ENCODE measurements at places on chromosomes 6 and 20. TPM values are rescaled to one million over a fixed set of nuclear protein-coding genes. Genes with fewer than 3 reads are reported as not detected.

GRCh38 chr20:2086177-2086979 lies 15.2 kb upstream of the STK35 start:
- H3K4me3 ChIP-seq, result no peak overlapping the region
- H3K4me1 ChIP-seq, result no peaks in the 10 kb centered on the region
- DNase-seq, result no peak
- no peak overlapping the region for H3K27ac ChIP-seq
- peaks cover 22% of the 10 kb centered on the region for H3K27me3 ChIP-seq

- no peak overlapping the region for H3K27ac ChIP-seq
- H3K36me3 ChIP-seq, result peaks cover 2% of the 10 kb centered on the region
- peaks cover 2% of the 10 kb centered on the region for H3K4me1 ChIP-seq
- no peak overlapping the region for H3K4me3 ChIP-seq
These were observed 14.2 kb downstream of the NKX2-2 start for GRCh38 chr20:21499641-21500040.

- no peak for DNase-seq
- H3K36me3 ChIP-seq, result no peaks in the 10 kb centered on the region
- no peaks in the 10 kb centered on the region for H3K27me3 ChIP-seq
- no peak overlapping the region for H3K27ac ChIP-seq
- no peak overlapping the region for H3K4me3 ChIP-seq
These were observed 80.4 kb upstream of the CD93 start for GRCh38 chr20:23166563-23166962.

DNA sequence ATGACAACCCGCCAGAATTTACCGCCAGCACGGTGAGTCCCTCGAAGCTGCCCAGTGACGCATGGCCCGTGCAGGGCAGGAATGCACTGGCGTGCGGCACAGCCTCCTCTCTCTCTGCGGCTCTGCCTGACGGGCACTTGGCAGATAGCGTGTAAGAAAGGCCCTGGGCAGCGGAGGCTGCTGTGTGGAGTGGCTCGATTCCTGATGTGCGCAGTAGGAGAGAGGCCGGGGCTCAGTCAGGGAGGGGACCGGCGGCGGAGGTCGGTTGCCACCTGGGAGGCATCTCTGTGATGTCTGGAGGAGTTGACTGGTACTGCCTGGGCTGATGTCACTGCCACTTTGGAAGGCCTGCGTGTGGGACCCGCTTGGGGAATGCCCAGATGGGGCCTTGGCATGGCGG lies 170.7 kb downstream of the TAF4 start:
- no peaks in the 10 kb centered on the region for H3K36me3 ChIP-seq
- no peaks in the 10 kb centered on the region for H3K4me1 ChIP-seq
- no peak for DNase-seq
- H3K27me3 ChIP-seq, result peaks cover 4% of the 10 kb centered on the region
- H3K27ac ChIP-seq, result no peak overlapping the region

The THEMIS gene
- total RNA-seq, result 22.9 TPM

GRCh38 chr20:44400970-44401769 lies 45.7 kb downstream of the HNF4A start:
- no peak for DNase-seq
- no peaks in the 10 kb centered on the region for H3K36me3 ChIP-seq
- no peaks in the 10 kb centered on the region for H3K4me1 ChIP-seq
- no peak overlapping the region for H3K4me3 ChIP-seq

DNA sequence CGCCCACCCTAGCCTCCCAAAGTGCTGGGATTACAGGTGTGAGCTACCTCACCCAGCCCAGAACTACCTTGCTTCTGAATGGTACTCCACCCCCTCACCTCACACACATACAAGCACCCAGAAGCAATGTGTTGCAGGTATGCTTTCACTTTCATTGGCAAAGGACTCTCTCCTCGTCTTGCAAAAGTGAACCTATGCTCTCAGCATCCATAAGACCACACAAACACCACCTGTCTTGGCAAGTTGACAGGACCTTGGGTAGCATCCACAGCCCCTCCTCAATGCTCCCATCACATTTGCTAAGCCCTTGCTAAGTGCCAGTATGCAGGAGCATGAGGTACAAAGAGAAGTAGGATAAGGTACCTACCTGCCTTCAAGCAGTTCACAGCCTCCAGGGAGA lies 3.7 kb downstream of the KIF13A start:
- no peak for DNase-seq
- no peaks in the 10 kb centered on the region for H3K36me3 ChIP-seq
- H3K27ac ChIP-seq, result no peak overlapping the region
- H3K27me3 ChIP-seq, result peaks cover 51% of the 10 kb centered on the region
- no peak overlapping the region for H3K4me3 ChIP-seq

- H3K27me3 ChIP-seq, result no peaks in the 10 kb centered on the region
- no peak overlapping the region for H3K4me3 ChIP-seq
- H3K36me3 ChIP-seq, result peaks cover 7% of the 10 kb centered on the region
- no peak overlapping the region for H3K27ac ChIP-seq
These were observed 25.9 kb downstream of the LYRM4 start for GRCh38 chr6:5234874-5235273.

DNA sequence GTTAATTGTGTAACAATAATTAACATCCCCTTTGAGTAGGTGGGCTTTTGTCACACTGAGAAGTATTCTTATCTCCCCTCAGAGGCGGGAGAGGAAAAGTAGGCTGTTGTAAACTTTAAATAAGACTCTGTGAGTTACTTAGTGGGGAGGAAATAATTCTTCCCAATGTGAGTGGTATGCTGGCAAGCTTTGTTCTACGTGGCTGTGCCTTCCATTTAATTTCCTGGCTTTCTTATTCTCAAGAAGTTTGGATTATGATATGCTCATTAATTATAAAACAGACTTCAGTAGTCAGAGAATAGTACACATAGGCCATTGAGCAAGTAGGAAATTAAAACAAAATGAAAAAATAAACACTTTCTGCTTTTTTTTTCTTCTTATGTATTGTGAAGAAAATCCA lies 19.1 kb downstream of the ADGRB3 start:
- H3K4me1 ChIP-seq, result no peaks in the 10 kb centered on the region
- no peaks in the 10 kb centered on the region for H3K36me3 ChIP-seq
- no peak for DNase-seq
- H3K4me3 ChIP-seq, result no peak overlapping the region

The CTAGE9 gene
- 0.21 TPM for total RNA-seq

GRCh38 chr6:71015392-71015791 lies 58.5 kb upstream of the B3GAT2 start:
- no peak overlapping the region for H3K27ac ChIP-seq
- H3K4me1 ChIP-seq, result no peaks in the 10 kb centered on the region
- no peak for DNase-seq
- H3K27me3 ChIP-seq, result peaks cover 8% of the 10 kb centered on the region
- H3K36me3 ChIP-seq, result no peaks in the 10 kb centered on the region

- H3K27me3 ChIP-seq, result no peaks in the 10 kb centered on the region
- H3K27ac ChIP-seq, result no peak overlapping the region
- H3K4me1 ChIP-seq, result peaks cover 10% of the 10 kb centered on the region
- H3K36me3 ChIP-seq, result peaks cover 12% of the 10 kb centered on the region
These were observed 200.1 kb downstream of the PREX1 start for GRCh38 chr20:48627737-48628128.

The FKBP1C gene
- 2.0 TPM for total RNA-seq

DNA sequence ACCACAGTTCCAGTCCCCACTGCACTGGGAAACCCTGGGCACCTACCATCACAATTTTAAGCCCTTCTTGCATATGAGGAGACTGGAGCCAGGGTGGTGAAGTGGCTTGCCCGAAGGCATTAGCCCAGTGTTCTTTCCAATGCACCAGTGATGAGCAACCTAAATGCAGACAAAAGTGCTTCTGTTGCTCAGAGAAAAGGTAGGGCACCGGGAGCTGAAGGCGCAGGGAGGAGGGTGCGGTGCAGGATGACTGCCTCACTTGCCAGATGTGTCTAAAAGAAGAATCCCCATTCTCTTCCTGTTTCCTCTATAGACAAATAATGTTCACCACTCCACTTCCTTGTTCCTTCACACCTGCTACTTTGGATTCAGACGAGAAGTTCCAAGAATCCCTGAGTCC lies 86.5 kb downstream of the QRSL1 start:
- no peaks in the 10 kb centered on the region for H3K36me3 ChIP-seq
- H3K27me3 ChIP-seq, result peaks cover 15% of the 10 kb centered on the region
- H3K27ac ChIP-seq, result no peak overlapping the region
- H3K4me3 ChIP-seq, result no peak overlapping the region
- no peak for DNase-seq

The PRL gene
- not detected for total RNA-seq

The EPM2A gene
- total RNA-seq, result 6.7 TPM

DNA sequence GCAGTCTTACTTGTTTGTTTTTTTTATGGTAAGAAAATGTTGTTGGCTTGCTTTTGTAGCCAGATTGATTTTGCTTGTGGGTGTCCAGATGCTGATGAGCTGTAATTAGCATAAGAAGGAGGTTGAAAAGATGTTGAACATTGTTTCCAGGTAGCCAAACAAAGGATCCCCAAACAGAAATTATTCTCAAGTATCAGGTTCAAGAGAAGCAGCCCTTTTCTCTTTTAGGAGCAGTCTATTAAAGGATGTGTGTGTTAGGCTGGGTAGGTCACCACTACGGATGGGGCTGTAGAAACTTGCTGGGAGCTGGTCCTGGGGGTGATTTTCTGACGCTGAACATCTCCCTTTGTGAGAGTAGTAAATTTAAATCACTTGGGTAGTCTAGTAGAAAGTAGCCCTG lies 86.9 kb upstream of the VSTM2L start:
- peaks cover 4% of the 10 kb centered on the region for H3K36me3 ChIP-seq
- H3K4me1 ChIP-seq, result no peaks in the 10 kb centered on the region
- H3K4me3 ChIP-seq, result no peak overlapping the region
- no peak for DNase-seq
- no peaks in the 10 kb centered on the region for H3K27me3 ChIP-seq

GRCh38 chr20:58168843-58169242 lies 59.6 kb downstream of the ANKRD60 start:
- H3K4me1 ChIP-seq, result peaks cover 7% of the 10 kb centered on the region
- no peak overlapping the region for H3K27ac ChIP-seq
- no peak for DNase-seq
- H3K36me3 ChIP-seq, result no peaks in the 10 kb centered on the region

- no peak overlapping the region for H3K4me3 ChIP-seq
- DNase-seq, result no peak
- H3K4me1 ChIP-seq, result peaks cover 26% of the 10 kb centered on the region
- H3K27ac ChIP-seq, result no peak overlapping the region
- peaks cover 9% of the 10 kb centered on the region for H3K27me3 ChIP-seq
These were observed 78.2 kb upstream of the ARID1B start for GRCh38 chr6:156699017-156699421.

DNA sequence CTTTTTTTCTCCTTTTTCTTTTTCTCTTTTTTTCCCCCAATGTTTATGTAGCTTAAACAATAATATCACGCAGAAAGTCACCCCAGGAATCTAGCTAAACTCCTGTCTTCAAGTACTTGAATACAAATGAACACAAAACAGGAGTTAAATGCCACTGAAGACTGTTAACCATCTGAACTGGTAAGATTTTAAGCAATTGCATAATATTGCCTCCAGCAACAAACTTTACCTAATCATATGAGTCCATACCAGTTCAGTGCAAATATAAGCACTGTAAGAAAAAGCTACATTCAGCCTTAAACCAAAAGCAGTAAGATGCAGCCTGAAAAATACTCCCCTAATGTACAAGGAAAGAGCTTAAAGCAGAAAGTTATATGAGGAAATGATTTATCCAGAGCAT lies 173.9 kb upstream of the TFAP2D start:
- no peaks in the 10 kb centered on the region for H3K27me3 ChIP-seq
- H3K36me3 ChIP-seq, result no peaks in the 10 kb centered on the region
- no peak for DNase-seq
- H3K4me3 ChIP-seq, result no peak overlapping the region
